ENCODE measurements at places on chromosomes 11 and 22.

DNA sequence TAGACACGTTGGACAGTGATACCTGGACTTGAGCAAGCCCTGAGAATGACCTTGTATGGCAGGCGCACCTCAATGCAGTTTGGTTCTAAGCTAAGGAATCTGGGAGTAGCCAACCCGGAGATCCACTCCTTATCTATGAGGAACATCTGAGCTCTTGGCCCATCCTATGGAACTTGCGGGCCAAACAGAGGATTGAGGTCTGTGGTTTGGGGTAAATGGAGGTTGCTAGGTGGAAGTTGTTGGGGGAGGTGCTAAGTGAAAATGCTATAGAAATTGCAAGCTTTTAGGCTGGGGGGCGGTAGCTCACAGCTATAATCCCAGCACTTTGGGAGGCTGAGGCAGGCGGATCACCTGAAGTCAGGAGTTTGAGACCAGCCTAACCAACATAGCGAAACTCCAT, 8.9 kb downstream of the GDPD5 start:
- DNase-seq, result no peak

DNA sequence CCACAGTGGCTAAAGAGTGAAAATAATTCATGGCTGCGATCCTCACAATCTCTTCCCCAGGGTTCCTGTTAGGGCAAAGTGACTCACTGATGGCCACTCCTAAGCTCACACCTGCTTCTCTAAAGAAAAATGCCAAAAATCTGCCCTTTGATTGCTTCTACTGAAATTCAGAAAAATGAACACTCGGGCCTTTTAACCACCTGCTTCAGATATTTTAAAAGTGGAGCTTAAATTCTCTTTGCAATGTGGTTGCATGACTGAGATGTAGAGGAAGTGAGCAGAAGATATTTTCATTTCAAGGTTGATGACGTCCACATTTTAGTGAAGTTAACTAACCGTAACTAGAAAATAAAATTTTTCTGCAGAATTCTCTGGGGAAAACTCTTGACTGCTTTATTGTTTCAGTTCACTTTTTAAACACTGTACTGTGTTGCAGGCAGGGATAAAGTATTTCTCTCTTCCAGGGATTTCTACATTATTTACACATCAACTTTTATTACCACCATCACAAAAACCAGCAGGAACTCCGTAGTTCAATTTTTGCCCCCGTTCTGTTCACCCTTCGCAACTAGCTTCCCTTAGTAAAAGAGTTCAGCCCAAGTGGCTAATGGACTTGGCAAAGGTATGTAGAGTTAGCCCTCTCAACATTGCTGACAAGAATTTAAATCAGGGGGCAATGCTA, 8.5 kb downstream of the RAB30 start:
- DNase-seq, result no peak

- no peak for DNase-seq
Observed at GRCh38 chr22:43217285-43218030, 30.5 kb upstream of the TTLL12 start.

GRCh38 chr11:84829162-84829561, 798.0 kb downstream of the DLG2 start:
- no peak for DNase-seq

DNA sequence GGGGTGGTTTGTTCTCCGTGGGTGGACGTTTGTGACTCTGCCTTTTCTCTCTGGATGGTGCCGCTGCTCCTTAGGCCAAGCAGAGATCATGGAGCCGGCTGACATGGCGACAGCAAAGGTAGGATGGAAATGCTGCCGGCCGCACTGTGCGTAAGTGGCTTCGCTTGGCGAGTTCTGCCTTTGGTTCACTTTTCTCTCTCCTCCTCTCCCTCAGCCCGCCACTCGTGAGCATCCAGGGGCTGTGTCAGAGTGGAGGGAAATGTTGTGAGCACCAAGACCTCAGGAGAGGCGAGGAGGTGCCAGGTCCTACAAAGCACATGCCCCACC, 80.5 kb downstream of the GRAMD1B start:
- no peak for DNase-seq

DNA sequence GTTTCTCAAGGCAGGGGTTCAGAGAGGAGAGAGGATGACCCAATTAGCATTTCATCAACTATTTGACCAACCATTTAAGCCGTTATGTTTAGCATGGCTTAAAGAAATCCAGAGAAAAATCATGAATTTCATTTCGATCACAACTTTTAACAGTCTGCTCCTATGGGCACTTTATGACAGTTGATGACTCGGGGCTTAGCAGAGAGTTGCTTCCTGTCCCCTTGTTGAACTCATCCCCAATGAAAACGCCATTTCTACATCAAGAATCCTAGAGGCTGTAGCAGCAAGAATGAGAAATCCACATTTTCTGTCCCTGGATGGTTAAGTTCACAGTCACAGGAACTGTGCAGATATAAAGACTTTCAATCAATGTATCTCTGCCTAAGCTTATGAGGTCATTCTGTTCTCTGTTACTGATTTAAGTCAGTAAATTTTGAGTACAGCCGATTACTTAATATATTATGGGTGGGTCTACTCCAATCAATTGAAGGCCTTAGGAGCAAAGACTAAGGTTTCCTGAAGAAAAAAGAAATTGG, 81.1 kb downstream of the BDNF start:
- DNase-seq, result no peak

DNA sequence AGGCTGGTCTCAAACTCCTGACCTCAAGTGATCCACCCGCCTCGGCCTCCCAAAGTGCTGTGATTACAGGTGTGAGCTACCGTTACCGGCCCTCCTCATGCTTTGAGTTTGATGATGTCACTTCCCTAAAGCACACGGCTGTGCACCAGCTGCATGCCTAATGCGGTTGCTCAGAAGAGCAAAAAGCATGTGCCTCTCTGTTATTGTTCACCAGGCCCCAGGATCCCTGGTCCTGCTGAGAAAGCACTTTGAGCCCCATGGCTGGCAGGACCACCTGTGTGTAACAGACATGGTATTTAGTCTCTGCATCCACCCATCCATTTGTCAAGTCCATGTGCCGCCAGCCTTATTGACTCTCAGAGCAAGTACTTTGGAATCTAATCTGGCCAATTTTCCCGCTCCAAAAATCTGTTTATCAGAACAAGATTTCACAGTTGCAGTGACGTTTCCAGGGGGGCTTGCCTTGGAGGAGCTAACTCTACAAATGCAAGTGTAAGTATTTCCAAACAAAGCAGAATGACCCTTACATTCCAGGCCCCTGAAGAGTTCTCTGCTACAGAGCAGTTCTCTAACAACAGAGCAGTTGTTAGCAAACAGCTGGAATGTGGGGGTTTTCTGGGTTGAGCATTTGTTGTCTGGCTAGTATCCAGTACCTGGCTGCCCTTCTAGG, 89.4 kb downstream of the LDLRAD3 start:
- no peak for DNase-seq

GRCh38 chr11:120882175-120882574, 141.7 kb upstream of the TBCEL start:
- DNase-seq, result no peak

DNA sequence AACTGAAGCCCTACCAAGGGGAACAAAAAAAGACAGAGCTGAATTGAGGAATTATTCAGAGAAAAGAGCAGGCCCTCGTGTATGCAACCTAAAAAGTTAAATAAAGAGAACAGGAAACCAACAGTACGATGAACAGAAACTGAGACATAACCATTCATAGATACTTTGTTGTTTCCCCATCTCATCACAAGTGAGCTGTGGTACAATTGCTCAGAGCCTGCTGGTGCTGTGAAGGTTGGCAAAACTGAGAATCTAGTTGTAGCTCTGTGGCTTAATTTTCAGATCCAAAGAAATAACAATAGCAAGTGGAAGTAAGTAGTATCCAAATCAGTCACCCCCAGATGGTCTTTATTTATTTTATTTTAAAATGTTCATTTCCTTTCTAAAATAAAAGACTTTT, 37.7 kb upstream of the BLID start:
- no peak for DNase-seq

DNA sequence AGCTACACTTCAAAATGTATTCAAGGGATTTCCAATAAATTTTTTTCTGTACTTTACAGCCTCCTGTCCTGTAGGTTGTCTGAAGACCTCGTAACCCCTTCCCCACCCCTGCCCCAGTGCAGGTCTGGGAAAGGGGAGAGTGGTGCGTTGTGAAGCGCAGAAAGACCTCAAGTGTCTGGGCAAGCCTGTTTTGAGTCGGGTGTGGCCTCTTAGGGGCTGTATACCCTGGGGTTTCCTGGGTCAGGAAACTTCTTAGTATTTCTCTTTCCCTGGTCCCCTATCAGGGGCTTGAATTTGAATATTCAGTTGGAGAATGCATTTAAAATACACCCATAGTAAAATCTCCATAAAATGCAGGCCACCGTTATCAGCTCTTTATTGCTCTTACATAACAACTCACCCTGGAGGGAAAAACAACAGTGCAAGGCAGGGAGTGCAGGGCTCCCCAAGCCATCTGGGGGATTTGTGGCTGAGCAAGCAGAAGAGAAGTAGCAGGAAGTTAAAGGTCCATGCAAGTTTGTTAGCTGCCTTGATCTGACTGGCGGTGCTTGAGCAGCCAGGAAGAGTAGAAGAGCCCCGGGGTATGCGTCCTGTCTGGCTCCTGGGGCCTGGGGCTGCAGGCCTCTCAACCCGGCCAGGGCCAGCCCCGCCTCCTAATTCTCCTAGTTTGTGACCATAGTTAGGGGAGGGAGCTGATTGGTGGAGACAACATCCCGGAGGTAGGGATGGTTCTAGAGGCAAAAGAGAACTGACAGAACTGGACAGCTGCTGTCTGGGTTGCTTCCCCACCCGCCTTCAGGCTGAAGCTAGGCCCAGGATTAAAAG, 25.7 kb downstream of the ARHGAP1 start:
- DNase-seq, result no peak

- no peak for DNase-seq
Observed at GRCh38 chr11:102734650-102735049, 9.9 kb upstream of the MMP8 start.

DNA sequence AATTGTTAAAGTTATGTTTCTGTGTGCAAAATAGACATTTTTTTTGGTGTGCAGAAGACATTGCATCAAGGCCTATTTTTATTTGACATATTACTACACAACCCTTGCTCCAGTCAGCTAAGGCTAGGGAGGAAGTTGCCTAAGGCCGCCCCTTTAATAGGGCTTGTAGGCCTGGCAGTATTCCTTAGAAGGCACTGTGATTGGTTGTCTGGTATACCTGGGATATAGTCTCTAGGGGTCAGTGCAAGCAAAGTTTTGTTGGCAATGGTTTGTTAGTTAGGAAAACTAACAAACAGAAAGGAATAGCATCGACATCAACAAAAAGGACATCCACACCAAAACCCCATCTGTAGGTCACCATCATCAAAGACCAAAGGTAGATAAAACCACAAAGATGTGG, 16.9 kb downstream of the CCDC15 start:
- DNase-seq, result no peak

- no peak for DNase-seq
Observed at GRCh38 chr11:41235668-41236067, 223.8 kb downstream of the LRRC4C start.

GRCh38 chr11:93905384-93905783, 55.0 kb upstream of the VSTM5 start:
- no peak for DNase-seq

DNA sequence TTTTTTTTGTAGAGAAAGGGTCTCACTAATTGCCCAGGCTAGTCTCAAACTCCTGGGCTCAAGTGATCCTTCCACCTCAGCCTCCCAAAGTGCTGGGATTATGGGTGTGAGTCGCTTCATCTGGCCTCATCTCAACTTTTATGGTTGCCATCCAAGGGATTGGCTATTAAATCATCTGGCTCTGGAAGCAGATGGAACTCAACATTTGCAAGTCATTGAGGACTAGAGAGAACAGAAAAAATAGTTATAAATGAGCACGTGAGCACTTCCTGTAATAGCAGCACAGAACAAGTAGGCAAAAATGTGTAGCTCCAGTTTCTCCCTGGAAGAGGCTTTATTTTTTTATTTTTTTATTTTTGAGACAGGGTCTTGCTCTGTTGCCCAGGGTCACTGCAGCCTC, 22.3 kb upstream of the PATL1 start:
- DNase-seq, result no peak

GRCh38 chr22:32308934-32309333, 48.7 kb upstream of the RFPL3 start:
- no peak for DNase-seq

DNA sequence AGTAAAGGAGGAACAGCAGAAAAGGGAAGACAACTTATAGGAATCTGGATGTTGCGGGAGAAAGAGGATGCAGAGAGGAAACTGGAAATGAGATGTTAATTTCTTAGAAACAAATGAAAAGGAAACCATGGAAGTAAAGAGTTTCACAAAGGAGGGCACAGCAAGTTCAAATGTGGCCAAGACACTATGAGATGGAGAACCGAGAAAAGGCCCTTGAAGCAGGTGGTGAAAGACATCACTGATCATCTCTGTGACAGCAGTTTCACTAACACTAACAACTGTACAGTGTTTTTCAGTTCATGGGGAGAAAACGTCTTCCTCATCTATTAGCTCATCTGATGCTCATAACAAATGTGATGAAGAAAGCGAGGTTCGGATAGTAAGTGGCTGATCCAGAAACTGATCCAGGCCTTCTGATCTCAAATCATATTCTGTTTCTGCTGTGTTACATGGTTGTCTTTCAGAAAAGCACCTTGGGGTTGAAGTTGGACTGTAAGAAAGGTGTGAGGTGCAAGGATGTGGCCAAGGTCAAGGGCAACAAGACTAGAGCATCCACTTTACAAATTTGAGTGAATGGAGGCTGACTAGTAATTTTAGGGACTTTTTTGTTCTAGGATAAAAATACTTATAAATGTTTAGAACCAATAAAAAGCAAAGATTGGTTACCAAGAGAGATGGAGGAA, 492.1 kb upstream of the CADM1 start:
- DNase-seq, result no peak

- DNase-seq, result no peak
Observed at GRCh38 chr22:21628386-21629254, 1.2 kb downstream of the YDJC start.

DNA sequence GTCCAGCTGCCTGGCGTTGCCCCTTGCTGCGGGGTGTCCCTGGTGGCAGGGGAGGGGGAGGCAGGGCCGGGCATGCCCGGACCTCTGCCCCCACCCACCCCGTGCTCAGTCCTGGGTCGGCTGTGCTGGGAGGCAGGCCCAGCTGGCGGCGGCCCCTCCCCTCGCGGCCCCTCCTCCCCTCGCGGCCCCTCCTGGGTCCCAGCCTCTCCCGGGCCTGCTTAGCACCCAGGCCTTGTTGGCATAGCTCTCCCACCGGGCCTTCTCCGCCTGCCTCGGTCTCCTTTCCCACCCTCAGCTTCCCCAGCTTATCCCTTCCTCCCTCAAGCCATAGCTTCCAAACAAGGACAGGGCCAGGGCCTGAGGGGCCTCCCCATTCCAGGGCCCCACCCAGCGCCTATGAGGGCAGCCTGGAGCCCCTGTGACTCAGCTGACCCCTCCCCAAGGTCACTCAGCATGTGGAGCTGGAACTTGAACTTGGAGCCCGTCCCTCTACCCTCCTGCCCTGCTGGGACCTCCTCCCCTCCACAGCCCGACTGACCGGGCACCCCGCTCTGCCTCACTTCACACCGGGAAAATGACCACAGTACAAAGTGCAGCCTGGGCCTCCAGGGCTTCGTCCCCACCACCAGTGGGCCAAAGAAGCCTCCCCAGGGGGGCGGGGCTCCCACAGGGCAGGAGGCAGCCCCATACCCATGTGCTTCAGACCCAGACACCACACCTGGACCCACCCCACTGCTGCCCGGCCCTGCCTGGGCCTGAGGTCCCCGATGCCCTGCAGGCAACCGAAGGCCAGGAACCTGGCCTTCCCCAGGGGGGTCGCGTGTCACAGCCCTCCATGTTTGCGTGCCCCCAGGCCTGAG, 1.2 kb downstream of the EPS8L2 start:
- no peak for DNase-seq

GRCh38 chr11:78429660-78430059, 12.0 kb upstream of the GAB2 start:
- no peak for DNase-seq
